ENCODE measurements at places on chromosomes 1 and 21.

- DNase-seq, result no peak
Measured at GRCh38 chr21:25464275-25464674, 143.0 kb downstream of the MRPL39 start.

- peak; percentile 73 for DNase-seq
Measured at GRCh38 chr21:33894736-33895288, 20.8 kb downstream of the ATP5PO start.

GRCh38 chr1:185880779-185881333, 146.7 kb downstream of the HMCN1 start:
- no peak for DNase-seq

DNA sequence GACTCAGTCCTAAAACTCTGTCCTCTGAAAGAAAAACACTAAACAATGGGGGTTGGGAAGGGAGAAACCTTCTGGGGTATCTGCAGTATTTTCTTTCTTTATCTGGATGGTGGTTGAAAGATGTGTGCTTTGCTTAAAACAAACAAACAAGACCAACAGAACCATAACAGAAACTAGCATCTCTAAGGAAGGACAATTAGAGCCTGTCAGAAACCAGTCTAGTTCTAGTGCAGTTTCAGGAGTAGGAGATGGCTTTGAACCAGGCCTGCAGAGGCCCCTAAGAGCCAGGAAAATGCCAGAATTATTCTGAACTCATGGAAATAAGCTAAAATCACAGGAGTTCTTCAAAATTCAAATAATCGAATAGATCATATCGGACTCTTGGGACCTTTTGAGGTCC, 18.5 kb downstream of the ILDR2 start:
- no peak for DNase-seq

- DNase-seq, result no peak
Measured at GRCh38 chr1:210372931-210373627, 44.4 kb downstream of the HHAT start.

DNA sequence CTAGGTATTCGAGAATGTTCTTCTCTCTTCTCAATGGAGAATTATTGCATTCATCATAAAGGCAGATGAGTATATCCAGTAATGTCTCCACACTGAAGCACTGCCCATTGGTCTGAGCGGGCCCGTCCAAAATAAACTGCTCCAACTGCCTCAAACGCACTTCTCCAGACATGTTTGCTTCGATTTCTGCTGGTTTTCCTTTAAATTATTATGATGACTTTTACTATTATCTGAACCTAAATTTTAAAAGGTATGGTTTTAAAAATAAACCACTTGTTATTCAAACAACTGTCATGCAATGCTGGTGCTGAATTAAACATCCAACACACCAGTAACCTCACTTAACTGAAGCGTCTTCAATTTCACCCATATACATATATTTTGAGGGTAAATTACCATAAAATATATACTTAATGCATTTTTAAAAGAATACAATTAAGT, 1.3 kb downstream of the CDC42BPA start:
- no peak for DNase-seq

DNA sequence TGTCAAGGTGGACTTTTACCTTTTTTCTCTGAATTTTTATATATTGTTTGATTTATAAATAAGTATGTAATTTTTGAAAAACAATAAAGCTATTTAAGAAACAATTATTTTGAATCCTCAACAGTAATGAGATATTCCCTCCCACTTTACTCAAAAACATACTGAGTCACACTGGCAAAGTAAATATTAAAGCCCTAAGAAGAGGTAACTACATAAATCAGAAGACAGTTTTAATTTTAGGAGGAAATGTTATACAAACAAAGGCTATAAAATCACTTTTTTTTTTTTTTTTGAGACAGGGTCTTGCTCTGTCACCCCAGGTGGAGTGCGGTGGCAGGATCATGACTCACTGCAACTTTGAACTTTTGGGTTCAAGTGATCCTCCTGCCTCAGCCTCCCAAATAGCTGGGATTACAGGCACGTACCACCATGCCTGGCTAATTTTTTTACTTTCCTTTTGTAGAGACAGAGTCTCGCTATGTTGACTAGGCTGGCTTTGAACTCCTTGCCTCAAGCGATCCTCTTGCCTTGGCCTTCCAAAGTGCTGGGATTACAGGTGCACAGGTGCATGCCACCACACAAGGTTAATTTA, 36.2 kb downstream of the ZSWIM5 start:
- no peak for DNase-seq

GRCh38 chr1:231272880-231273279, 31.9 kb downstream of the GNPAT start:
- DNase-seq, result no peak

- no peak for DNase-seq
Measured at GRCh38 chr1:234517110-234517802, 38.3 kb upstream of the TARBP1 start.
